Fibroblast of skin of right quadriceps (primary cell): ENCODE measurements at places on chromosomes 2 and 18.

- DNase-seq, result no peak
These were observed 43.6 kb downstream of the ODC1 start for GRCh38 chr2:10404324-10405143.

DNA sequence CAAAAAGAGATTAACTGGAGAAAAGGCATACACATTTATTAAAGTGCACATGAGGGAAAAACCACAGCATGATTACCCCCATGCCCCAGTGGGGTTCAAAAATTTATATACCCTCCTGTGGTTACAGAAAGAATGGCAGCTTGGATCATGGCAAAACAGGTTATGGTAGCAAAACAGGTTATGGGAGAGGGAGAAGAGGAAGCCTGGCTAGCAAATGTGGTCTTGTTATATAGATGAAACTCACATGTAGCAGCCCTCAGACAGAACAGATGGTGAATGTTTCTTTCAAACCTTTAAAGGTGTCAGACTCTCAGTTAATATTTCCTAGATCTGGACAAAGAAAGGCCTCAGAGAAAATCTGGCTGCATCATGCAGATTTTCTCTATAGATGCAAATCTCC, 178.2 kb upstream of the ZC3H15 start:
- DNase-seq, result no peak

GRCh38 chr2:172012677-172013391, 13.1 kb downstream of the METAP1D start:
- no peak for DNase-seq

- DNase-seq, result no peak
These were observed 218.4 kb upstream of the DTNA start for GRCh38 chr18:34491719-34492118.

DNA sequence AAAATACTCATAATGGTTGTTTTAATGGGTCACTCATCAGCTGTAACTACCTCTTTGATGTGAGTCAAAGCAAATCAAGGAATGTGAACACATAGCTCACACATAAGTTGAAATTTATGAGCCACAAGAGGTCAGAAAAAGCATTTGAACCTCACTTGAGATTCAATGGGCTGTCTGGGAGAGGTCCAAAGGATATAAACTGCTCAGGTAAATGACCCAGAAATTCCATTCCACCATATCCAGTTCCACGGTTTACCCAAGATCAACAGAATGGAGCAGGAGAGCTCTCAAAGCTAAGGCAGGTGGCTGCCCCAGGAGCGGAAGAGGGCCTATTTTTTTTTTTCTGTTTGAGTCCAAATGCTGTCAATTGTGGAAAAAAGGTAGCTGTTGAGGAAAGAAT, 464.1 kb downstream of the TNS1 start:
- no peak for DNase-seq
